ENCODE measurements at places on chromosomes 6 and 20.

DNA sequence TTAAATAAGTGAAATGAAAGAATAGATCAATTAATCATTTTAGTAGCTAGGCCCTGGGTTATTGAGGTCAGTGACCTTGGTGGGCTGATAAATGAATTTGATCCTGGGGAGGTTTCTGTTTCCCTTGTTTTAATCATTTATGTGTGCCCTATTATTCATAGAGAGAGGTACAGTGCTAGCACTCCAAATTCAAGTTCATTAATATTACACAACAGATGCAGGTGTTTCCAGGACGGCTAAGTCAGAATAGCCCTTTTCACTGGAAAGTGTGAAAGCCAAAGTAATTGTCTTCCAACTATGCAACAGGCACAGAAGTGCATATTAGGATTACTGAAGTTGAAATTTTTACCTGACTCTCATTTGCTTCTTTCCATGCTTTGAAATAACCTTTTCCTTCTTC is 61.7 kb upstream of the SGK1 start:
- DNase-seq = no peak

GRCh38 chr6:72552938-72553337 is 68.9 kb upstream of the KCNQ5 start:
- DNase-seq = no peak

DNA sequence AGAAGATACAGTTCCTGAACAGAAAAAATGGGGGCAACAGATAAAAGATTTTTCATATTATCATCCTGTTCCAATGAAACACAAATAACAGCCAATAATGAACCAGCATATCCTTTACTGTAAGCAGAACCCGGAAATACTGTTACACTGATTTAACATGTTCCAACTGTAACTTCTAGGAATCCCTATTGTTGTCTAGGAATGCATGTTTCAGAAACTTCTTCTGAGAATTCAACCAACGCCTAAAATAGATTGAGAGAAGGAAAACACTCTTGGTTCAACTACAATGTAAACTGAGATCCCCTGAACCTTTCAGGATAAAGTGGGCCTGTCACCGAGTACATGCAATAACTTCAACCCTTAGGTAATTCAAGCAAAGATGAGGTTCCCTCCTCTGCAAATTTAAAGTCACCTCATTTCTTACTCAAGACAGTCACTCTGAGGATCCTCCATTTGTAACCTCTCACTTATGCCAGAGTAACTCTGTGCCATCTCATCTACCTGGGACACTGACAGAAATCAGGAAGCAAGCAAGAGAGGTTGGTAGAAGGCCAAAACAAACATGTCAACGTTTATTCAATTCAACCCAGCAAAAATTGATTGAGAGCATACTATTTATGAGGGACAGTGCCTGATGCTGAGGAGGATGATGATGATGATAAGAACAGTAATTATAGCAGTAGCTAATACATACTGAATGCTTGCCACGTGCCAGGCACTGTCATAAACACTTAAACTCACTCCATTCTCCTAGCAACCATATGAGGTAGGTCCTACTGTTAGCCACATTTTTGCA is 14.1 kb downstream of the UBE3D start:
- DNase-seq = no peak

GRCh38 chr6:89449193-89449592 is 16.2 kb downstream of the ANKRD6 start:
- no peak for DNase-seq

- DNase-seq = no peak
Observed at GRCh38 chr6:127564761-127565160, 12.2 kb upstream of the C6orf58 start.

GRCh38 chr6:148700741-148701311 is 46.0 kb upstream of the UST start:
- DNase-seq = no peak
